SK-N-SH treated with all-trans-retinoic acid at 6 μM for 48 hours (cell line): ENCODE measurements at places on chromosomes 3 and 15.
A peak's percentile ranks its signal among the peaks of the same experiment; 100 is the strongest.

- no peak for ATAC-seq
Measured at GRCh38 chr3:18716101-18716500, 291.0 kb upstream of the SATB1 start.

DNA sequence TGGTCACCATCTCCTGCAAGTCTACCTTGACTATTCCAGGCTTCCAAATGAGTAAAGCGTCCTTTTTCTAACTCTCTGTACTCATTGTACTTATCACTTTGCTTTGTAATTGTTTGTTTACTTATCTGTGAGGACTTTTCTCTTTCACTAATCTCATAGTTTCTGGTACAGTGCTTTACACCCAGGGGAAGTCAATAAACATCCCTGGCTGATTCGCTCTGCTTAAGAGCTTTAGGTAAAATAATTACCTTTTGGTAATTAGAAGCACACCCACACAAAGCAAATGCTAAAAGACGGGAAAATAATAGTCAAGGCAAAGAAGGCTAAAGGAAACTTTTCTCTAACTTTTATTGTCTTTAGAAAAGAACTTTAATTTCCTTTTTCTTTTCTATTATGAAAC, 466.9 kb upstream of the ROBO1 start:
- ATAC-seq, result no peak

DNA sequence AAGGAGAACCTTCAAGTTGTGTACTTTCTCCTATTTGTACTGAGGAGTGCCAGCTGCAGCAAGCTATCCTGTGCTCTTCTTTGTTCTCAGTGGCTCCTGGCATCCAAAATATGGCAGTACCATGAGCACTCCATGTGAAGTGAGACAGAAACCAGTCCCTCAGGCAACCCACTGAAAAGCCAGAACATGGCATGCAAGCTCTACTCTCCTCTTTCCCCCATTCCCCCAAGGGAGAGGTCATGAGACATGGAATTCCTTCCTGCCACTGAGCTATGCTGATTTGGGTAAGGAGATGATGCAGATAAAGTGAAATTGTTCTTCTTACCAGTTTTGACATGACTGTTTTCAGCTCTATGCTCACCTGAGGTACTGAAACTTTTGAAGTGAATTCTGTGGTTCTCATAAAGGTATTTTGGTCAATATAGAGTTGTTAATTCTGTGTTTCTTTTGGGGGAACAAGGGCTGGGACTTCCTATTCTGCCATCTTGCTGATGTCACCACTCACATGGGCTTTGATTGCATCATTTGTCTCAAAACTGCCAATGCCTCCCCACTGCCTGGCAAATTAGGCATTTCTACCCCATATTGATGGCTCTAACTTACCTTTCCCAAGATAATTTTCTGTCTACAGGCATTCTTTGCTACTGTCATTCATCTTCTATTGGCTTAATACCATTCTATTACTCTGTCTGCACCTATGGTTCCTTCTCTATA, 22.8 kb upstream of the CEP152 start:
- no peak for ATAC-seq

- no peak for ATAC-seq
Measured at GRCh38 chr3:144363856-144364255, 392.2 kb downstream of the DIPK2A start.

- ATAC-seq, result no peak
Measured at GRCh38 chr3:41118461-41119390, 80.6 kb upstream of the CTNNB1 start.

DNA sequence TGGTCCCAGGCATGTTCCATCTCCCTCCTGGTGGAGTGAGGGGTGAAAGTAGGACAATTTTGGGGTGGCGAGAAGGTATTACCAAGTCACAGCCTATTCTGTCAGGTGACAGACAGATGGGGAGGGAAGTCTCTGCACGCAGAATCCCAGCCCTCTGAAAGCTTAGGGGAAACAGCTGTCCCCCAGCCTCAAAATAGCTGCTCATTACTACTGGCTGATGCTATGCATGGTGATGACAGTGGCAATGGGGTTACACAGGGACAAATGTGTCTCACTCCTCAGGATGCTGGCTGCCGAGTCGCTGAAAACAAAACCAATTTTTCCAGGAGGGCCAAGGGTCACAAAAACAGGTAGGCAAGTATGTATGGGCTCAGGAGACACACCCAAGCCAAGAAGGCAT, 68.8 kb upstream of the OXTR start:
- no peak for ATAC-seq

DNA sequence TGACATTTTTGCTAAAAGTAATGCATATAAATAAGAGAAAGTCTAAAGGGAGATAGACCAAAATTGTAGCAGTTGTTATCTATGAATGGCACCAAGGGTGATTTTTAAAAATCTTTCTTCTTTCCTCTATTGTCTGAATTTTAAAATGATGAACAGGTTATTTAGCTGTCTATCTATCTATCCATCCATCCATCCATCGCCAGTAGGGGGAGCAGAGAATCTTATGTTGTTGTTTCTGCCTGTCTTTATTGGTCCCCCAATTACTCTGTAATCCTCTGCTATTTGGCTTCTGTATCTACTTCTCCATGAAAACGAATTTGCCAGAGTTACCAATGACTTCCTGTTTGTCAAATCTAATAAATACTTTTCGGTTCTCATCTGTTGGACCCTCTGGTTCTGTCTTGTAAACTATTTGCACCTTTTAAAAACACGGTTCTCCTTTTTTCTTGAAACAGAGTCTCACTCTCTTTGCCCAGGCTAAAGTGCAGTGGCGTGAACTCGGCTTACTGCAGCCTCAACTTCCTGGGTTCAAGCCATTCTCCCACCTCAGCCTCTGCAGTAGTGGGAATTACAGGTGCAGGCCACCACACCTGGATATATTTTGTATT, 86.0 kb downstream of the ECT2 start:
- ATAC-seq, result peak; percentile 90

GRCh38 chr3:139597947-139598346, 58.4 kb upstream of the RBP1 start:
- ATAC-seq, result no peak

GRCh38 chr3:28301688-28302087, 46.8 kb upstream of the ZCWPW2 start:
- ATAC-seq, result no peak

DNA sequence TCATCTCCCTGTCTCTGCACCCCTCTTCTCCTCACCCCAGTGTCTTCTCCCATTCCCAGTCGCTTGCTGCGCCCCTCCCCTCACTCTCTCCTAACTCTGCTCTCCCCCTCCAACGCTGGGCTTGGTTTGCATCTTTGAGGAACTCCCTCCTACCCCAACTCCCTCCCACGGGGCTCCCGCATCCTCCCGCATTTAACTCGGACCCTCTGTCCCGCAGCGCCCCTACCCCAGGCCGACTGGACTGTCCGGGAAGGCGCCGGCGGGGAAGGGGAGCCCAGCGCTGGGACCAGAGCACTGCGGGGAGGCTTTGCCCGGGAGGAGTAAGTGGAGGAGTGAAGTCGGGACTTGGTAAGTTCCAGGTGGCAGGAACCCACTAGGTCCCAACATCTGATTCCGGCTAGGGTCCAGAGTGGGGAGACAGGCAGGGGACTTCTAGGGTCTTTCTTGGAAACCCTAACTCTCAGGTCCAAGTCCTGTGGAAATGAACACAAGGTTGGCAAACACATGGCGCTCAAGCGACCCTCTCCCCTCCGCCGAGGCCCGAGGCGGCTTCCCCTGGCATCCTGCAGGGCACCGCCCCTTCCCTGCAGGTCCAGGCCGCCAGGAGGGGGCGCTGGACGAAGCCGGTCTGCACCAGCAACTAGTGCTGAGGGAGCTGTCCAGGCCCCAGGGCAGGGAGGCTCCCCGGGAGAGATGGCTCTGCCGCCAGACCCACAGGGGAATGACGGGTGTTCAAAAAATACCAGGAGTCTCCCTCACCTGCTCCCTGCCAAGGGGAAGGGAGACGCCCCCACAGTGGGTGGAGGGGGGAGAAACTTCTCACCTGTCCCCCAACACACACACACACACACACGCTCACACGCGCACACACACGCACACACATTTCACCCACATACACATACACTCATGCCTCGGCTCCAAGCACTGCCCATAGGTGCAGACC, 53.2 kb downstream of the LHFPL4 start:
- peak; percentile 74 for ATAC-seq

GRCh38 chr3:170699158-170700053, 113.5 kb upstream of the SLC7A14 start:
- no peak for ATAC-seq

GRCh38 chr3:160127308-160127707, 97.9 kb upstream of the C3orf80 start:
- ATAC-seq, result no peak

DNA sequence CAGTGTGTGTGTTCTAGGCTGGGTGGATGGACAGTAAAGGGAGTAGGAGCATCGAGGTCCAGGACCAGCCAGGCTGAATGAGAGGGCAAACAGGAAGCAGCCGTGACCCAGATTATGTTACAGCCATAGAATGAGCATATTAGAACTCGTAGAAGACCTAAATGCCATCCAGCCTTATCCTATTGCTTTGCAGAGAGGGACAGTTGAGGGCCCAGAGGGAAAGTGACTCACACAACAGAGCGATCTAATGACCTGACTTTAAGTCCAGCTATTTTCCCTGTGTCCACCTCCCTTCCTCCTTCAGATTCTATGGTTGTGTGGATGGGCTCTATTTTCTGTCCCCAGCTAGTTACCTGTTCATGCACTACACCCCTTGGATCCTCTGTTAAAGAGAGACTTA, 634.1 kb upstream of the TBL1XR1 start:
- no peak for ATAC-seq

DNA sequence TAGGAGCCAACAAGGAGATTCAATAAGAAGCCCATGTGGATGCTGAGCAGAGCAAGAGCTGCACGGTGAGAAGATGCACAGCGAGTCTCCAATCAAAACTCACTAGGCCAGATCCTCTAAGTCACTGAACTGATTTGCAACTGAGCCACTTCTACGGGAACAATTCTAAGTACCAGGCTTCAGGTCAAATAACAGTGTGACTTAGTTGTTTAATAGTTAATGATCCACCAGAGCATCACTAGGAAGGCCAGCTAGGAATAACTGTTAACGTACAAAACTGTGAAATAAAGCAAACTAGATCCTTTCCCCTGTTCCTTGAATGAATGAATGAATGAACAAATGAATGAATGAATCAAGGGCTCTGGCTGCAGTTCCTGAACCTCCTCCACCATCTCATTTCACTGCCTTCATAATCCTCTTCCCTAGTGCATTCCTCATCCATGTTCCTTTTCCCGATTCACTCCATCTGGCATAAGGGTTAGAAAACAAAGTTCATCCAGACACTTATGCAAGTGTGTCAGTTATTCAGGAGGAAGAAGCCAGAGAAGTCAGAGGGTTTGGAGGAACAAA, 59.7 kb downstream of the ATP8B4 start:
- ATAC-seq, result no peak

- ATAC-seq, result no peak
Measured at GRCh38 chr15:81301815-81302399, 22.0 kb downstream of the STARD5 start.

DNA sequence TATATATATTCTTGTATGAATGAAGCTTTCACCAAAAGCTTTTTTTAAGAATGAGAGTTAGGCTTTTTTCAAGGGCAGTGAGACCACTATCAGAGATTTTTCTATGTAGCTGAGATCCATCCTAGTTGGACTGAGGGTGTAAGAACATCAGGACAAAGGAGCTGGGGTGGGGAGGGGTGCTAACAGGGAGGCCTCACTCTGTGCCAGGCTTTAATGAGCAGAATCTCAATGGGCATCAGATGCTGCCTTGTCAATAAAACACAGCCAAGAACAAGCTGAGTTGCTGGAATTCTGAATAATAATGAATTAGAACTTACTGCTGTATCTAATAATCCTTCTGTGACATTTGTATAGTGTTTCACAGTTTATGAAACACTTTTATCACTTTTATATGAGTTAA, 41.4 kb upstream of the USP3 start:
- ATAC-seq, result no peak

GRCh38 chr3:80806673-80807072, 954.8 kb downstream of the GBE1 start:
- no peak for ATAC-seq

GRCh38 chr15:98647026-98647773, 1.1 kb upstream of the IGF1R start:
- peak; percentile 46 for ATAC-seq

GRCh38 chr3:156826896-156827882, 1.0 kb downstream of the LEKR1 start:
- ATAC-seq, result no peak

DNA sequence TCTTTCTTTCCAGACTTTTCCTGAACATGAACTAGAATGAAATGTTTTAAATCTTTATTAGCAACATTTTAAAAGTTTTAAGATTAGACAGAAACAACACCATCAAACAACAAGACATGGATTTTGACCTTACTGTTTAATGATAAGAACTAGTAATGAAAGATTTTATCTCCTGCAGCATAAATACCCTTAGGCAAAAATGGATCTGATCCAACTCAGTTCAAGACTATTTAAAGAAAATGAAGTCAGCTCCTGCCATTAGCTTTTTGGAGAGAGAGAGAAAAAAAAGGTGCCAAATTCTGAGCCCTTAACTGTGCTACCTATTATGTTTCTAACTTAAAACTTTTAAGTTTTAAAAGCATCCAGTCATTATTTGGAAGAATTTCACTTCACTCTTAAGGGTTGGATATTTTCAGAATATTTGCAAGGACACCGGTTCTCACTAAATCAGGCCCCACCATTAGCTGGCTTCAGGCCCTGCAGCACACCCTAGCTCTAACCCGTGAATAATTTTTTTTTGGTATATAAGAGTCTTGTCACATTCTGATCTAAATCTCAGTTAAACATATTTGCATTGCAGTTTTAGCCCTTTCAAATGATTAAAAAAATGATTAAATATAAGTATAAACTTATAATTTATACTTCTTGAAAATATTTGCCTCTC, 60.0 kb downstream of the NR1I2 start:
- no peak for ATAC-seq

GRCh38 chr15:93644595-93644994, 555.6 kb upstream of the RGMA start:
- ATAC-seq, result no peak

DNA sequence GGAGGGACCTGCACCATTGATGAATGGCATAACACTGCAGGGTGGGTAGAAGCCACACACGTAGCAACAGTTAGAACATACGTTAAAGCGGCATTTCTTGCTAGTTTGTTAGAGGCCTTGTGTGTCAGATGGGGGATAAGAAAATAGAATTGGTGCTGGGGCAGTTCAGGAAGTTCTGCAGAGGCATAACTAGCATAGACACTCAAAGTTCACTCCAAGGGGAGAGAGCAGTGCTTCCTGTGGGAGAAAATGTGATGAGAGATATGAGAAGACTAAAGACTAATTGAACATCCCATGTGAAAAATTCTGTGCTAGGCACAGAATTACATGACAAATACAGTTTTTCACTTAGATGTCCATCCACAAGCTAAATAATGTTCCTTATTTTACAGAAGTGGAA, 327.1 kb downstream of the ZNF621 start:
- no peak for ATAC-seq

- ATAC-seq, result no peak
Measured at GRCh38 chr15:79991826-79992225, 20.8 kb upstream of the BCL2A1 start.

GRCh38 chr15:73572296-73572695, 60.9 kb downstream of the NPTN start:
- ATAC-seq, result no peak

DNA sequence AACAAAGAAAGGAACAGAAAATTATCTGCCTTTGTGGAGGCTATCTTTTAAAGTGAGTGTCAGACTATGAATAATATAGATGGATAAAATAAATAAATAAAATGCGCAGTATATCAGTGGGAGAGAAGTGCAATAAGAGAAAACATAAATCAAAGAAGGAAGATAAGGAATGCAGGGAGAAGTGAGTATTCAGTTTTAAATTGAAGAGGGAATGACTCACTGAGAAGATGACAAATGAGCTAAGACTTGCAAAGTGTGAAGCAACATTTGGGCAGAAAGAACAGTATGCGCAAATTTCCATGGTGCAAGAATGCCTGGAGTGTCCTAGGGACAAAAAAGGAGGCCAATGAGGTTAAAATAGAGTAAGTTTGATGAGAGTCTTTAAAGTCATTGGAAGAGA, 1300.1 kb upstream of the ALCAM start:
- peak; percentile 76 for ATAC-seq
